ENCODE measurements at places on chromosomes 1 and 21.

DNA sequence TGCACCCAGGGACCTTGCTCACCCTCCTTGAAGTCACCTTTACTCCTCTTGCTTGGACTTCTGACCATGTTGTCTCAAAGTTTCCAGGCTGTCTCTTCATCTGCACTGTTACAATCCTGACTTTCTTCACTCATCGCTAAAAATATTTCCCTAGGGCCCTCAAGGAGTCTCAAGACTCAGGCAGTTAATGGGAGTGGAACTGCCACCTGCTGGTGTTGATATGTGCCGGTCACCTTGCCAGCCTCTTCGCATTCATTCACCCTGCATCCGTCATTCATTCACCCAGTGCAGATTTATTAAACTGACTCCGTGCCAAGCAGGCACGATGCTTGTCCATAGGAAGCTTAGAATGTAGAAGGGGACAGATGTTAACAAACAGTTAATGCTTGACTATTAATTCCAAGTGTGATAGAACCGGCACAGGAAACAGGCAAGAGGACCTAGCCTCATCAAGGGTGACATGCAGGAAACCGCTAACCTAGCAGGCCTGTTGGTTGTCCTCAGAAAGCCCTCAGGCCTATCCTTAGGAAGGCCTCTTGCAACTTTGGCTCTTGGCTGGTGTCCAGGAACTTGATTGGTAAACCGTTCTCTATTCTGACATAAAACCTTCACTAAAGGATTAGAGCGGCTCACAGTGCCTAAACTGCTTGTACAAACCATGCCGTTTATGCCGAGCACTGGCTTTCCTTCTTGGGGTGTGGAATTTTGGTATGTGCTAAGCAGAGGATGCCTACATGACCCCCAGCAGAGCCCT is 342.2 kb downstream of the CAMTA1 start:
- DNase-seq: no peak

- DNase-seq: no peak
Measured at GRCh38 chr21:38306433-38307141, 49.8 kb downstream of the KCNJ15 start.

DNA sequence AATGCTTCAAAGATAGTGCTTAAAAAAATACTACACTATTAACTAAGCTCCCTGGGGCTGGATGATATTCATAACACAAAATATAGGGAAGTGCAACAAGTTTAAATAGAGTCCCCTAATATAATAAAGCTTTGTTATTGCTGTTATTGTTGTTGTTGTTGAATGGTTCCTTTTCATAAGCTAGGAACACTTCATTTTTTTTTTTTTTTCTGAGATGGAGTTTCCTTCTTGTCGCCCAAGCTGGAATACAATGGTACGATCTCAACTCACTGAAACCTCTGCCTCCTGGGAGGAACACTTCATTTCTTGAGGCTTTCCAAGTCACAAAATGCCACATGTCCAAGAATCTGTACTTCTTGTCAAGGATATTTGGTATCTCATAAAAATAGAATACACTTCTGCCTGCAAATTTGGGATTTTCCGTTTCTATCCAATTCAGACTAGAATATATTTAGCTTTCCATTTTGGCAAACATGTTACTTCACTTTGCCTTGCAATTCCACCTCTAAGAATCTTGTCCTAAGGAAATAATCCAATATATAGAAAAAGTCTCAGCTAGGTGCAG is 21.1 kb downstream of the WDR47 start:
- no peak for DNase-seq

- DNase-seq: no peak
Measured at GRCh38 chr1:67019600-67020136, 34.3 kb downstream of the SLC35D1 start.

GRCh38 chr21:24163539-24163938 is 1443.7 kb downstream of the MRPL39 start:
- DNase-seq: no peak

- no peak for DNase-seq
Measured at GRCh38 chr1:119822406-119822805, 11.1 kb upstream of the REG4 start.

DNA sequence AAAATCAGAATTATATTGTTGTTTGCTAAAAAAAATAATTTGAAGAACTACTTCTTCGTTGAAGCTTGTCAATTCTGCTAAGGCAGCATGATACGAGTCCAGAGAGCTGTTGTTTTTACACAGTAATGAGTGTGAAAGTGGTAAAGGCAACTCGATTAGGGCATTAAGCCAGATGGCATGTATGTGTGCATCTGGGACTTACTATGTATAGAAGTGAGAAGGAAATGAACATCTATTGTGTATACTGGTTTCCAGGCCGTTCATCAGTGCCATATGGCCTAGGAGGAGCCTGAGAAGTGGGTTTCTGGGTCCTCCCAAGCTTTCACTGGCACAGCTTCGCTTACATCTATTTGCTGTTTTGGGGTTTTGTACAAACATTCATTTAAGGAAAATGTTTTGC is 5.7 kb downstream of the CTPS1 start:
- DNase-seq: no peak

DNA sequence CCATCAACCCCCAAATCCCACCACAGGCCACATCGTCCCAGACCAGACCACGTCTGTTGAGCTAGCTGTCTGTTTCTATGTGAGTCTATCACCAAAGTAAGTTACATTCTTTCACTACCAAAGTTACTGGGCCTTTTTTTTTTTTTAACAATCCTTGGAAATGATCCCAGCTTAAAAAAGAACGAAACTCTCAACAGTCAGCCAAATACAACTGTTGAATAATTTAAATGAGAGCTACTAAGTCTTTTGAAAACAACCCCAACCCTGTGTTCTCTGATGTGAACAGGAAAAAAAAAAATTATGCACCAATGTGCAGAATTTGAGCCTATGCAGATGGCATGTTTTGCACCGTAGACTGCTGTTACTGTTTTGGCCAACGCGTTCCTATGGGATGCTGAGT is 134.0 kb upstream of the ETS2 start:
- no peak for DNase-seq

DNA sequence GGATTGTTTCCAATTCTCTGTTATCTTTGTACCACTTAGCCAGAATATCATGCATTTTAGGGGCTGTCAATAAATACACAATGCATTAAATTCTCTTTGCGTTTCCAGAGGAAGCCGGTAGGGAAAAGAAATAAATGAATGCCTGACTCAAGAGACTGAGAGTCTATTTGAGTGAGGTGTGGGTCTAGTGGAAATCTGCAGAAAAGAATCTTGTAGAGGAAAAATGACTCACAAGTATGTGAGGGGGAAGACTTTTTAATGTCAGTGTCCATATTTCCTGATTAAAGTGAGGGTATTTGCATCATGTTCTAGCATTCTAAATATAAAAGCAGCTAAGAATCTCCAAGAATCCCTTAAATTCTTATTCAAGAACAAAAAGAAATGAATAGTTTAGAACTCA is 271.1 kb downstream of the PTPRC start:
- no peak for DNase-seq

DNA sequence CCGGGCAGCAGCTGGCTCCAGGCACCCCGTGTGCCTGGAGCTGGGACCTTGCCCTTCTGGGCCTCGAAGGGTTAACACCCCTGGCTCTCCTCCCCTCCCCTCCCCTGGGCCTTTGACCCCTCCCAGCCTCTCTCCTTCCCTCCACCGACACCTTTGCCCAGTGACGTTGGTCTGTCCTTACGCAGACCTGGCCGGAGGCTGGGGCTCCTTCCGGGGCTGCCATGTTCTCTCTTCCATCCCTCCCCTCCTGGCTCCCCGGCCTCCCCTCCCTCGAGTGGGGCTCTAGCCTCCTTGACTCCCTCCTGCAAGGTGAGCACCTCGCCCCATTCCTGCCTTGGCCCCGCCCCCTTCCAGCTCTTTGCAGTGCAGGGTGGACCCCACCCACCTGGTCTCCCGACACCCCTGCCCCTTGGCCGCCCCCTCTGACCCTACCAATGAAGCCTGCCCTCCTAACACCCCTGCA is at the start of gene TMEM82:
TMEM82 (plus strand) TSS at position 161 of the 463 bp plus-strand sequence; CDS start at position 222, 61 bp downstream.
- DNase-seq: no peak

DNA sequence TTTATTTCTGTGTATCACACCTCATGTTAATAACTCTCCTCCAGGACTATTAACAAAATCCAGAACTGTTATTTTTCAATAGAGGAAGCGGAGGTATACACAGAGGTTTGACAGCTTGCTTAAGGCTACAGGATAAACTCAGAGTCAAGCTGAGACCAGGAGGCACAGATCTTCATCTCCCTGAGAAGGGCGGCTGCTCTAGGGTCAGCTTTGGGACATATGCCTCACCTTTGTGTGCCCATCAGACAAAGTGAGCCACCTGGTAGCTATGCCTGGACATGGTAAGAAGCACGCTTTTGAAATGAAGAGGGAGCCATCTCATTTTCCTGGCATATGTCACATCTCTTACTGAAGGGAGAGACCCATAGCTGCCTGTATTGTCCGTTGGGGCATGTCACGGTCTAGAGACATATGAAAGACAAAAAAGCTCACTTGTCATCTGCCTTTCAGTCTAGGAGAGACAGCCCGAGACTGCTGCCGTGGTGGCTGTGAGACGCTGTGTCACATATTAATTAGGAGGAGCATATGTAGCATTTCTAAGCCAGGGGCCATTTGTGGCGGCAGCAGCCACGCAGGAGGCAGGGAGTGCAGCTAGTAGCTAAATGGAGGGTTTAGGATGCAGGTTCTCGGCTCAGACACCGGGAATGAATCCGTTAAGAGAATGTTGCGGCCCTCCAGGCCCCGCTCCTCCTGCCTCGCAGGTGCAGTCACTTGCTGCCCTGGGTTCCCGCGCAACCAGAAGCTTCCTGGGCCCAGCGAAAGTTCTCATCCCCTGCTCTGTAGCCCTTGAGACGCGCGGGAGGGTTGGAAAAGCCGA is 161.3 kb upstream of the C1orf21 start:
- no peak for DNase-seq

GRCh38 chr1:115865704-115866380 is 24.9 kb upstream of the NHLH2 start:
- DNase-seq: no peak

GRCh38 chr1:147630447-147630846 is 39.9 kb downstream of the ACP6 start:
- DNase-seq: no peak

DNA sequence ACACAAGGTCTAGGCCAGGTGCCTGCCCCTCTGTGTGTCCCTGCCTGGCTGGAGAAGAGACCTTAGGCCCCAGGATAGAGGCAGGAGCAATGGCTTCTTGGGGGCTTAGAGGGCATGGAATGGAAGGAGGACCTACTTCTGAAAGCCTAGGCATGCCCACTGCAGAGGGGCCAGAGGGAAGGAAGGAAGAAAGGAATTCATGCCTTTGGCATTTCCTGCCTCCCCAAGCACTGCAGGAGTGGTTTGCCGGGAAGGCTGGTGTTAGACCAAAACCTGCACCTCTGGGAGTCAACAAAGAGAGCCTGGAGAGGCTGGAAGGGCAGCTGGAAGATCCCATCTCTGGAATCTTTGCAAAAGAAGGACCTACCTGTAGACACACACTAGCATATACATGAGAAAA is 50.7 kb upstream of the KCNE2 start:
- DNase-seq: no peak

GRCh38 chr1:219085988-219086387 is 87.7 kb upstream of the LYPLAL1 start:
- DNase-seq: no peak

- DNase-seq: no peak
Measured at GRCh38 chr1:149986486-149987296, 23.8 kb downstream of the OTUD7B start.

GRCh38 chr1:16064536-16065268 is 8.7 kb downstream of the FAM131C start:
- no peak for DNase-seq

DNA sequence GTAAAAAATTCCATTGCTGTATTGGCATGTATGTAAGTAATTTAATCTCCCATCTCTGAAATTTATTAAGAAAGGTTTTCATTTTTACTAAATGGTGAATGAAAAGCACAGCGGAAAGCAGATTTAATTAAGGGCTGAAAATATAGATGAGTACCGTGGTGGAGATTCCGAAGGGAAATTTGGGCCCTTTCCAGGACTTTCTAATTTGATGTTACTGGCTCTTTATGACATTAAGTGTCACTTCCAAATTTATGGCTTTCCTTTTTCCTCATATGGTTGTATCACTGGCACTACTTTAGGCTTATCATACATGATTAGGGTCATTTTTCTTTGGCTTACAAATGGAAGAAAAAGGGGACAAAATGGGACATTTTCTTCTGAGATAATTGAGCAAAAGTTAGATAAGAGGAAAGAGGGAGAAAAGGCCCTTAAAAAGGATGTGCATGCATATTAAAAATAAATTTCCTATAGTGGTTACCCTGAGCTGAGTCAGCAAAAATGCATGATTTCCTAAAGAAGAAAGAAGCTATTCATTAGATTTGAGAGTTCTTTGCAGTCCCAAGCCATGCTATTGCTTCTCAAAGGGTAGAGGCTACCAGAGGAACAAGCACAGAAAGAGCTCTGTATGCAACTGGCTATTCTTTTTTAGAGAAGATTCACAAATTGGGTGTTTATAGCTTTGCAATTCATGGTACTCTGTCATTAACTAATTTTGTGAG is 74.9 kb upstream of the CNIH3 start:
- DNase-seq: no peak
